ENCODE measurements at places on chromosomes 7 and 10. TPM values are rescaled to one million over a fixed set of nuclear protein-coding genes. Genes with fewer than 3 reads are reported as not detected.

Gene CPED1
- 26.4 TPM for total RNA-seq

Gene DGKI
- total RNA-seq = 2.2 TPM

Gene SYT15B
- 0.73 TPM for total RNA-seq

Gene CACNA2D1
- 14.7 TPM for total RNA-seq

Gene CDNF
- total RNA-seq = 2.2 TPM

Gene NRCAM
- 6.2 TPM for total RNA-seq

Gene ADO
- total RNA-seq = 20.3 TPM

Gene ZNF117
- 42.3 TPM for total RNA-seq

Gene ZNF727
- not detected for total RNA-seq

Gene OPN4
- total RNA-seq = not detected

Gene GRID1
- 0.22 TPM for total RNA-seq

Gene PTPN20
- total RNA-seq = not detected

Gene STMP1
- 47.7 TPM for total RNA-seq

Gene STOX1
- total RNA-seq = 2.5 TPM

Gene TUBAL3
- 0.22 TPM for total RNA-seq

Gene ADAMTS14
- 4.1 TPM for total RNA-seq

Gene AGR3
- total RNA-seq = 2.1 TPM

Gene CABCOCO1
- total RNA-seq = 2.5 TPM

Gene WDFY4
- total RNA-seq = 2.6 TPM

Gene HABP2
- total RNA-seq = not detected

Gene GBX1
- total RNA-seq = 0.20 TPM

Gene KDM7A
- 6.6 TPM for total RNA-seq

Gene CPA2
- 0.73 TPM for total RNA-seq

Gene CRHR2
- total RNA-seq = not detected

Gene CYP26C1
- total RNA-seq = 0.44 TPM

Gene TLX1
- total RNA-seq = not detected

Gene TMEM176A
- total RNA-seq = 3.6 TPM

Gene MYO3A
- 4.7 TPM for total RNA-seq

Gene POP7
- total RNA-seq = 27.2 TPM

Gene PIK3CG
- 0.09 TPM for total RNA-seq

Gene OGA
- total RNA-seq = 168 TPM

Gene ANXA8
- 2.0 TPM for total RNA-seq

Gene KEL
- 2.3 TPM for total RNA-seq

Gene SLC26A5
- not detected for total RNA-seq

Gene RET
- 2.2 TPM for total RNA-seq

Gene WASHC2C
- 40.6 TPM for total RNA-seq

Gene DCLRE1A
- total RNA-seq = 6.4 TPM

Gene KIFBP
- total RNA-seq = 21.4 TPM

Gene DENND10
- total RNA-seq = 39.6 TPM

Gene FRMPD2
- 0.43 TPM for total RNA-seq

Gene SLC16A9
- 18.0 TPM for total RNA-seq

Gene ADCYAP1R1
- total RNA-seq = 0.38 TPM

All from mesothelial cell of epicardium (in vitro differentiated cells).